ENCODE measurements at places on chromosomes 2 and 18.

DNA sequence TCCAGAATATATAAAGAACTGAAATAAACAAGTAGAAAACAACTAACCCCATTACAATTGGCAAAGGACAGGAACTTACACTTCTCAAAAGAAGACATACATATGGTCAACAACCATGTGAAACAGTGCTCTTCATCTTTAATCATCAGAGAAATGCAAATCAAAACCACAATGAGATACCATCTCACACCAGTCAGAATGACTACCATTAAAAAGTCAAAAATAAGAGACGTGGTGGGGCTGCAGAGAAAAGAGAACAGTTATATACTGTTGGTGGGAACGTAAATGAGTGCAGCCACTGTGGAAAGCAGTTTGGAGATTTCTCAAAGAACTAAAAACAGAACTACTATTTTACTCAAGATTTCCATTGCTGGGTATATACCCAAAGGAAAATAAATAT, 1696.3 kb upstream of the TMEFF2 start:
- DNase-seq: no peak
- H3K4me1 ChIP-seq: no peaks in the 10 kb centered on the region
- H3K36me3 ChIP-seq: no peaks in the 10 kb centered on the region
- H3K27me3 ChIP-seq: no peaks in the 10 kb centered on the region
- no peak overlapping the region for H3K27ac ChIP-seq
- H3K4me3 ChIP-seq: no peak overlapping the region

DNA sequence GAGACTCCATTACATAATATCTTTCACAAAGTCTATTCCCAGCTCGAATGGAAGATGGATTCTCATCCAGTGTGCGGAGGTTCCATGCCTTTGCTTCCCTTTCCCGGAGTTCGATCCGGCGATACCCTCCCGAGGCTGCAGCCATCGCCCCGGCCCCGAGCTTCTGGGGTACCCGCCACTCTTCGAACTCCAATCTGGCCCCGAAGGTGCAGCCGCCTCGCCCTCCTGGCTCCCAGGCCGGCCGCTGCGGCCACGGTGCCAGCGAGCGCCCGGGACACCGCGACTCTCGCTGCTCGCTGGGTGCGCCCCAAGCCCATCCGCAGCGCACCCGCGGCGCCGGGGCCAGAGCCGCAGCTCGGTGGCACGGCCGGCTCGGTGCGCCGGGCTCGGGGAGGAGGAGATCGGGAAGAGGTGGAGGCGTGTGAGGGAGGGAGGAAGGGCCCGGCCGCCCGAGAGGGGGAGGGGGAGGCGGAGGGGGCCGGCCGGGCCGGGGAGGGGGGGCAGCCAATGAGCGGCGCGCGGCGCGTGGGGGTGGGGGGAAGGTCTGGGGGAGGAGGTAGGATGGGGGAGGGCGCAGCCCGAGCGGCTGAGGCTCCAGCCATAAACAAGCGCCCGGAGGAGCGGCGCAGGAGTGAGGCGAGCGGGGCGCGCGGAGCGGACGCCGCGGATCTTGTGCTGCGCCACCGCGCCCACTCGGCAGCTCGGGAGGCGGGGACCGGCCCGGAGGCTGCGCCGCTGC, at the start of gene CRIM1:
CRIM1 (plus strand) TSS at position 628 of the 739 bp plus-strand sequence. CDS start 515 bp downstream, outside the sequence.
- peak within 1 kb of the TSS; percentile 50 for H3K4me3 ChIP-seq
- peaks cover 22% of the 10 kb centered on the region for H3K27me3 ChIP-seq
- peaks cover 11% of the 10 kb centered on the region for H3K4me1 ChIP-seq
- H3K36me3 ChIP-seq: no peaks in the 10 kb centered on the region

GRCh38 chr2:67457699-67458098, 60.6 kb downstream of the ETAA1 start:
- no peak overlapping the region for H3K27ac ChIP-seq
- no peaks in the 10 kb centered on the region for H3K36me3 ChIP-seq
- H3K4me1 ChIP-seq: no peaks in the 10 kb centered on the region
- no peak for DNase-seq
- H3K27me3 ChIP-seq: no peaks in the 10 kb centered on the region
- no peak overlapping the region for H3K4me3 ChIP-seq

DNA sequence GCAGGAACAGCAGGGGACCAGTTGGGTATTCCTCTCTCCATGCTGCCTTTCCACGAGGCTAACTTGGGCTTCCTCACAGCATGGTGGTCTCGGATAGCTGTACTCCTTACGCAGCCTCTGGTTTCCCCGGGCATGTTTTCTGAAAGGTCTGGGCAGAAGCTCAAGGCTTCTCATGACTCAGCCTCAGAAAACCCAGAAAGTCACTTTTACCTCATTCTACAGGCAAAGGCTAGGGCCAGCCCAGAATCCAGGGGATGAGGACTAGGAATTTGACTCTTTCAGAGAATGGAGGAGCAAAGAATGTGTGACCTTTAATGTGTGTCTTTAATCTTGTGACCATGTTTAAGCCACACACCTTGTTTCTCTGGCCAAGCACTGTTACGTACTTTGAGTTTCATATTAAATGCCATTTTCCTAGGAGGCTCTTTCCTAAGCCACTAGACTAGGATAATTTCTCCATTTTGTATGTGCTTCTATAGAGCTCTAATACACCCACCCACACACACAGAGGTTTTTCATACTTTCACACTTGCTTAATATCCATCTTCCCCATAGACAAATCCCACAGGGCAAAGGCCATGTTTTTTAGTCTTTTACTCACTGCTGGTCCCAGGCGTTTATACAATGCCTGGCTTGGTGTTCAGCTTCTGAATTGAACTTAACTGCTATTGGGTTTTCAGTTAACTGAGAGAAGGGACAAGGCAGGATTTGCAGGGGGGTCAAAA, 77.3 kb downstream of the LONRF2 start:
- H3K4me1 ChIP-seq: peaks cover 2% of the 10 kb centered on the region
- H3K36me3 ChIP-seq: no peaks in the 10 kb centered on the region

DNA sequence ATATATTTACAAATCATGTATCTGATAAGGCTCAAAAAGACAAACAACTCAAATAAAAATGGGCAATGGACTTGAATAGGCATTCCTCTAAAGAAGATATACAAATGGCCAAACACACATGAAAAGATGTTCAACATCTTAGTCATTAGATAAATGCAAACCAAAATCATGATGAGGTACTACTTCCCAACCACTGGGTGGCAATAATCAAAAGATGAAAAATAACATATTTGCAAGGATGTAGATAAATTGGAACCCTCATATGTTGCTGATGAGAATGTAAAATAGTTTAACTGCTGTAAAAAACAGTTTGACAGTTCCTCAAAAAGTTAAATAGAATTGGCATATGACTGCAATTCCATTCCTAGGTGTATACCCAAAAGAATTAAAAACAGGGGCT, 132.3 kb downstream of the TTC32 start:
- no peak for DNase-seq
- no peak overlapping the region for H3K4me3 ChIP-seq
- no peak overlapping the region for H3K27ac ChIP-seq
- H3K4me1 ChIP-seq: no peaks in the 10 kb centered on the region

GRCh38 chr18:63183378-63183777, 136.2 kb downstream of the BCL2 start:
- H3K27me3 ChIP-seq: no peaks in the 10 kb centered on the region
- peaks cover 4% of the 10 kb centered on the region for H3K36me3 ChIP-seq
- DNase-seq: no peak
- no peak overlapping the region for H3K4me3 ChIP-seq
- peaks cover 34% of the 10 kb centered on the region for H3K4me1 ChIP-seq

- no peak for DNase-seq
- no peaks in the 10 kb centered on the region for H3K4me1 ChIP-seq
- H3K4me3 ChIP-seq: no peak overlapping the region
- H3K27me3 ChIP-seq: no peaks in the 10 kb centered on the region
- H3K36me3 ChIP-seq: peaks cover 6% of the 10 kb centered on the region
Observed at GRCh38 chr18:79309614-79310358, 85.9 kb upstream of the NFATC1 start.

- H3K36me3 ChIP-seq: peaks cover 8% of the 10 kb centered on the region
- no peaks in the 10 kb centered on the region for H3K27me3 ChIP-seq
- no peak overlapping the region for H3K4me3 ChIP-seq
Observed at GRCh38 chr2:25230198-25230947, 62.0 kb upstream of the POMC start.

GRCh38 chr2:229270551-229271410, at the start of gene PID1:
PID1 (minus strand) TSS chr2:229271287; CDS start chr2:229271043, 244 bp downstream.
- no peak for DNase-seq
- no peak within 1 kb of the TSS for H3K4me3 ChIP-seq
- H3K4me1 ChIP-seq: no peaks in the 10 kb centered on the region
- no peak within 1 kb of the TSS for H3K27ac ChIP-seq
- H3K27me3 ChIP-seq: peaks cover 26% of the 10 kb centered on the region

DNA sequence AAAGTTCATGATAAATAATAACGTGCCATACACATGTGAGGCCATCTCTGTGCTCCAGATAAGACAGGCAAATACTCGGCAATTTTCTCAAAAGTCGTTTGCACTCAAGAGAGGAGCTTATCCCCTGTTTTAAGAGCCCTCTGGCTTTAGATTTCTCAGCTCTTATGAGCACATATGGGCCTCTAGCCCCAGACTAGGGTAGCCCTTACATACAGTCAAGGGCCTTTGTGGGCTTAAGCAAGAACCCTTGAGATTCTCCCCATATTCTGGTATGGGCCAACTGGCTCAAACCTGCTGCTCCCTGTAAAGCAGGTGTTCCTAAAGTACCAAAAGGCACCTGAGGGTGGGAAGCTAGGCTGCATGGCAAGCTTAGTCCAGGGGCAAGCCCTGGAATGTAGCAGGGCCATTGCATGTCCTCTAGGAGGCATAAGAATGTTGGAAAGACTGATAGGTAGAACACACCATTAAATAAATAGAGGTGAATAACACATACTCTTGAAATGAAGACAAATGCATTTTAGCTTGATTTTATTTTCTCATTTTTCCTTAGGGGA, 66.1 kb downstream of the FASTKD2 start:
- no peak overlapping the region for H3K4me3 ChIP-seq
- H3K4me1 ChIP-seq: no peaks in the 10 kb centered on the region
- no peaks in the 10 kb centered on the region for H3K36me3 ChIP-seq
- DNase-seq: no peak

DNA sequence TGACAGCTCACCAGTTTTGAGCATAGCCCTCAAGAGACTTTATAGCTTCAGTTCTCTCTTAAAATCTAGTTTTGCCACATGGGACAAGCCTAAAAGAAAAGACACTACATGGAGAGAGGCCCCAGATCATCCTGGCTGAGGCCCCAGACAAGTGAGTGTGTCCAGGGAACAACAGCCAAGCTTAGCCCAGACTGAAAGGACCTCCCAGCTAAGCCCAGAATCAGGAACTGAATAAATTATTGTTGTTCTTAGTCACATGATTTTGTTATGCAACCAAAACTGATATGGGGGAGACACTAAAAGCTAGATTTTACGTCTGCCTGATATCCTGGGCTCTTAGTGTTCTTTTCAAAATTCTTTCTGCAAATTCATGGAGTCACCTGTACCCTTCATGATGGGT, 29.3 kb upstream of the LBH start:
- H3K4me1 ChIP-seq: no peaks in the 10 kb centered on the region
- peaks cover 4% of the 10 kb centered on the region for H3K27me3 ChIP-seq
- no peaks in the 10 kb centered on the region for H3K36me3 ChIP-seq

GRCh38 chr18:36460324-36460850, 162.9 kb downstream of the FHOD3 start:
- no peaks in the 10 kb centered on the region for H3K36me3 ChIP-seq
- H3K4me3 ChIP-seq: no peak overlapping the region
- no peak overlapping the region for H3K27ac ChIP-seq

GRCh38 chr18:39795350-39795749, 2159.7 kb upstream of the PIK3C3 start:
- no peaks in the 10 kb centered on the region for H3K36me3 ChIP-seq
- H3K27ac ChIP-seq: no peak overlapping the region
- H3K4me3 ChIP-seq: no peak overlapping the region
- H3K4me1 ChIP-seq: peaks cover 4% of the 10 kb centered on the region

DNA sequence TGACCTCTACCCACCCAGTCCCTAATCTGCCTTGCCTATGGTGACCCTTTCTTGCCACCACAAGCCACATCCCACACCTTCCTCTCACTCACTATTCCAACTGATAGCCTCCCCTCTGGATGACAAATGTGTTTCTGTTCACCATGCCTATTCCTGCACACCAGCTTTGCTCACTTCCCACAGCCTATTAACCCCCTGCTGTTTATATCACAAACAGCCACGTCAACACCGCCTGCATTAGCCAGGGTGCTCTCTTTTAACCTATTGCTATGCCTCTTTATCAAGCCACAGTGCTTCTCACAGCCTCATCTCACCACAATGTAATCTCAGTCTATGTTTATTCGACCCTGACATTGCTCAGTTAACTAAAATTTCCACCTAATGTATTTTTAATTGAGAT, 271.8 kb downstream of the SUCLG1 start:
- H3K27me3 ChIP-seq: no peaks in the 10 kb centered on the region
- no peaks in the 10 kb centered on the region for H3K4me1 ChIP-seq
- no peak overlapping the region for H3K27ac ChIP-seq

GRCh38 chr18:5414546-5414945, 119.0 kb upstream of the ZBTB14 start:
- no peak overlapping the region for H3K27ac ChIP-seq
- peaks cover 10% of the 10 kb centered on the region for H3K27me3 ChIP-seq
- H3K4me1 ChIP-seq: no peaks in the 10 kb centered on the region
- H3K36me3 ChIP-seq: no peaks in the 10 kb centered on the region

All from T-cell (primary cell).